ENCODE measurements at places on chromosomes 1 and 21.

- peaks cover 4% of the 10 kb centered on the region for H3K27me3 ChIP-seq
- H3K36me3 ChIP-seq, result no peaks in the 10 kb centered on the region
- H3K27ac ChIP-seq, result peak overlapping the region; percentile 74
- DNase-seq, result no peak
- H3K4me3 ChIP-seq, result no peak overlapping the region
Measured at GRCh38 chr21:45323487-45324311, 36.0 kb upstream of the POFUT2 start.

GRCh38 chr21:27298465-27298864 is 331.6 kb upstream of the ADAMTS5 start:
- no peaks in the 10 kb centered on the region for H3K4me1 ChIP-seq
- DNase-seq, result no peak
- H3K27me3 ChIP-seq, result no peaks in the 10 kb centered on the region
- no peak overlapping the region for H3K27ac ChIP-seq

- peaks cover 25% of the 10 kb centered on the region for H3K4me1 ChIP-seq
- no peaks in the 10 kb centered on the region for H3K36me3 ChIP-seq
- H3K27ac ChIP-seq, result no peak overlapping the region
- peaks cover 36% of the 10 kb centered on the region for H3K27me3 ChIP-seq
- no peak for DNase-seq
Measured at GRCh38 chr21:35025206-35026152, 23.6 kb downstream of the RUNX1 start.

DNA sequence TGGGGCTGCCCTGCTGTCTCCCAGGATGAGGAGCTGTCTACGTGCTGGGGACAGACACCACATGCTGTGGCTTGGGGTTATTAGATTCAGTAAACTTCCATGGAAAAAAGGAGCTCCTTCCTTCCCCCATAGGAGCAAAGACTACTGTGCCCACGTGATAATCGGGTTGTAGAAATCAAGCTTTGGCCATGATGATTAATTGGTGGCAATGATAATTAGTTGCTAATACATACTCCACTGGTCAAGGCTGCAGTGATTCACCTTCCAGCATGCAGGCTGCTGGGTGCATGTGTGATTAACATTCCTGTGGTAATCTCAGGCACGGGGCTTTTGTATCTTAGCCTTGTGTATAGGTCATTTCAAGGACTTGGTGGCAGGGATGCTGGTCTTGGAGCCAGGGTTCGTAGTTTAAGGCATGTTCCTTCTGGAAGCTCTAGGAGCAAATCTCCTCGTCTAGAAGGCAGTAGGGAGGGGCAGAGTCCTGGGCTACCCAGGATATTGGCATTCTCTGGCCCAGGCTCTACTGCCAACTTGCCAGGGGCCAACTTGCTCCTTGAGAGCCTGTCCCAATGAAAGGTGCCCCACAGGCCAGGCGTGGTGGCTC is 41.4 kb downstream of the TMCO4 start:
- H3K36me3 ChIP-seq, result peaks cover 1% of the 10 kb centered on the region
- peaks cover 3% of the 10 kb centered on the region for H3K27me3 ChIP-seq
- H3K4me1 ChIP-seq, result no peaks in the 10 kb centered on the region
- H3K4me3 ChIP-seq, result no peak overlapping the region

GRCh38 chr21:34320011-34320410 is 43.8 kb upstream of the KCNE2 start:
- H3K4me3 ChIP-seq, result no peak overlapping the region
- H3K36me3 ChIP-seq, result no peaks in the 10 kb centered on the region
- H3K27me3 ChIP-seq, result peaks cover 8% of the 10 kb centered on the region
- no peak for DNase-seq
- no peak overlapping the region for H3K27ac ChIP-seq
- no peaks in the 10 kb centered on the region for H3K4me1 ChIP-seq

GRCh38 chr1:26138974-26139558 is 19.8 kb upstream of the FAM110D start:
- no peak overlapping the region for H3K4me3 ChIP-seq
- no peaks in the 10 kb centered on the region for H3K4me1 ChIP-seq
- no peak overlapping the region for H3K27ac ChIP-seq
- peaks cover 7% of the 10 kb centered on the region for H3K27me3 ChIP-seq
- DNase-seq, result no peak
- H3K36me3 ChIP-seq, result no peaks in the 10 kb centered on the region

DNA sequence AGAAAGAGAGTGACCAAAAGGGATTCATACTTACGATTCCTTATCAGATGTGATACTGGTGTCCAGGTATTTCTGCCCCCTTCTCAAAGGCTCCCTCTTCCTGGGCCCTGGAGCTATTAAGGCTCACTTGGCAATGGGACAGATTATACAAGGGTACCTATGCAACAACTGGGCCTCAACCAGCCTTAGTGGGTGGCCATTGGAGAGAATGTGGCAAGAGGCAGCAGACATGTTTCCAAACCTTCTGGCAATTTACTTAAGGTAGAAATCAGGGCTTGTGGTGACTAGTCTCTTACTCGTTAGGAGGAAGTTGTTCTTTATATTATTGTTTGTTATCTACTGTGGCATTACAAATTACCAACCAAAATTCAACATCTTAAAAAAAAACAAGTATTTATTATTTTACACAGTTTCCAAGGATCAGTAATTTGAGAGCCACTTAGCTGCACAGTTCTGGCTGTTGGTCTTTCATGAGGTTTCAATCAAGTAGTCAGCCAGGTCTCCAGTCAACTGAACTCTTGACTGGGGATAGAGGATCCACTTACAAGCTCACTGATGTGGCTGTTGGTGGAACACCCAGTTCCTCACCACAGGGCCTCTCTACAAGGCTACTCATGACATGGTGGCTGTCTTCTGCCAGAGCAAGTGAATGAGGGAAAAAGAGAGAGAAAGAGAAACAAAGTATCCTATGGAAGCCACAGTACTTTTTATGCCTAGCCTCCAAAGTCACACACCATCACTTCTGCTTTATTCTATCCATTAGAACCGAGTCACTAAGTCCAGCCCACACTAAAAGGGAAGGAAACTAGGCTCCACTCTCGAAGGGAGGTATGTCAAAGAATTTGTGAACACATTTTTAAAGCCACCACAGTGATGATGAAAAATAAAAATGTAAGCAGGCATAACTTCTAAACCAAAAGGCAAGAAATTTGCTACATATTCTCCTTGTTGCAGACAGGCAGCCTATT is 10.7 kb downstream of the ZNF648 start:
- H3K4me1 ChIP-seq, result no peaks in the 10 kb centered on the region
- H3K4me3 ChIP-seq, result no peak overlapping the region
- no peak overlapping the region for H3K27ac ChIP-seq
- no peak for DNase-seq
- peaks cover 4% of the 10 kb centered on the region for H3K36me3 ChIP-seq

GRCh38 chr1:3681898-3682806 is 29.8 kb downstream of the TP73 start:
- H3K4me1 ChIP-seq, result no peaks in the 10 kb centered on the region
- H3K27ac ChIP-seq, result no peak overlapping the region
- H3K36me3 ChIP-seq, result no peaks in the 10 kb centered on the region
- H3K27me3 ChIP-seq, result peaks cover 32% of the 10 kb centered on the region
- no peak overlapping the region for H3K4me3 ChIP-seq

GRCh38 chr1:205531191-205532025 is 26.9 kb downstream of the CDK18 start:
- no peaks in the 10 kb centered on the region for H3K36me3 ChIP-seq
- H3K27ac ChIP-seq, result no peak overlapping the region
- no peak overlapping the region for H3K4me3 ChIP-seq
- peaks cover 24% of the 10 kb centered on the region for H3K27me3 ChIP-seq

- H3K27me3 ChIP-seq, result peaks cover 15% of the 10 kb centered on the region
- no peaks in the 10 kb centered on the region for H3K4me1 ChIP-seq
- H3K27ac ChIP-seq, result no peak overlapping the region
- no peak for DNase-seq
- no peaks in the 10 kb centered on the region for H3K36me3 ChIP-seq
Measured at GRCh38 chr21:45847870-45848269, 133.7 kb upstream of the COL6A1 start.

- peaks cover 10% of the 10 kb centered on the region for H3K27me3 ChIP-seq
- DNase-seq, result no peak
- peaks cover 2% of the 10 kb centered on the region for H3K36me3 ChIP-seq
- peaks cover 26% of the 10 kb centered on the region for H3K4me1 ChIP-seq
Measured at GRCh38 chr1:88275259-88275862, 408.7 kb upstream of the PKN2 start.

Measured in progenitor cell of endocrine pancreas (in vitro differentiated cells).